CD4-positive, CD25-positive, alpha-beta regulatory T cell (primary cell): ENCODE measurements at places on chromosomes 2 and 18. TPM values are rescaled to one million over a fixed set of nuclear protein-coding genes. Genes with fewer than 3 reads are reported as not detected.

DNA sequence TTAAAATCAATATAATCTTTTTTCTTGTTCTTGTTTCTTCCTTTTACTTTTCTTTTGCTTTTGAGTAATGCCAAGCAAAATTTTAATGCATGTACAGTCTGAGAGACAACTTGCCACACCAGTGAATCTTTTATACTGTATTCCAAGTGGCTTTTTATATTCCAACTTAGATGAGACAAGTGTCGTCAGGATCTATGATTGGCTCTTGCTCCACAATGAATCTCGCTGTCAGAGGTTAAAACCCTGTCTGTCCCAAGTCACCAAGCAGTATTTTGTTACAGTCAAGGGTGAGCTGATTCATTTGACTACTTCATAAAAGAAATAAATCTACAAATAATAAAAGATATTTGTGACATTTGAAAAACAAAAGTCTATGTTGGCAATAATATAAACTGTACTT is at the start of gene MSTN:
Gene MSTN, minus strand, starts transcription at position 129 of the 400 bp plus-strand sequence. CDS start 133 bp downstream, outside the sequence.
- no peaks in the 10 kb centered on the region for H3K4me1 ChIP-seq
- no peaks in the 10 kb centered on the region for H3K36me3 ChIP-seq
- peaks cover 2% of the 10 kb centered on the region for H3K27me3 ChIP-seq
- no peak for DNase-seq
- no peak within 1 kb of the TSS for H3K27ac ChIP-seq

GRCh38 chr2:65438137-65438899 is 5.9 kb upstream of the SPRED2 start:
- no peak overlapping the region for H3K4me3 ChIP-seq
- H3K27ac ChIP-seq = no peak overlapping the region
- no peaks in the 10 kb centered on the region for H3K36me3 ChIP-seq
- no peak for DNase-seq
- H3K4me1 ChIP-seq = peaks cover 19% of the 10 kb centered on the region

GRCh38 chr2:174341293-174341994 is 6.7 kb downstream of the SP9 start:
- H3K4me3 ChIP-seq = no peak overlapping the region

GRCh38 chr18:45004546-45005080 is 323.9 kb downstream of the SETBP1 start:
- H3K27ac ChIP-seq = no peak overlapping the region
- H3K27me3 ChIP-seq = no peaks in the 10 kb centered on the region
- H3K4me1 ChIP-seq = no peaks in the 10 kb centered on the region
- no peak for DNase-seq
- H3K36me3 ChIP-seq = no peaks in the 10 kb centered on the region

COLEC12 gene
- total RNA-seq = not detected

DNA sequence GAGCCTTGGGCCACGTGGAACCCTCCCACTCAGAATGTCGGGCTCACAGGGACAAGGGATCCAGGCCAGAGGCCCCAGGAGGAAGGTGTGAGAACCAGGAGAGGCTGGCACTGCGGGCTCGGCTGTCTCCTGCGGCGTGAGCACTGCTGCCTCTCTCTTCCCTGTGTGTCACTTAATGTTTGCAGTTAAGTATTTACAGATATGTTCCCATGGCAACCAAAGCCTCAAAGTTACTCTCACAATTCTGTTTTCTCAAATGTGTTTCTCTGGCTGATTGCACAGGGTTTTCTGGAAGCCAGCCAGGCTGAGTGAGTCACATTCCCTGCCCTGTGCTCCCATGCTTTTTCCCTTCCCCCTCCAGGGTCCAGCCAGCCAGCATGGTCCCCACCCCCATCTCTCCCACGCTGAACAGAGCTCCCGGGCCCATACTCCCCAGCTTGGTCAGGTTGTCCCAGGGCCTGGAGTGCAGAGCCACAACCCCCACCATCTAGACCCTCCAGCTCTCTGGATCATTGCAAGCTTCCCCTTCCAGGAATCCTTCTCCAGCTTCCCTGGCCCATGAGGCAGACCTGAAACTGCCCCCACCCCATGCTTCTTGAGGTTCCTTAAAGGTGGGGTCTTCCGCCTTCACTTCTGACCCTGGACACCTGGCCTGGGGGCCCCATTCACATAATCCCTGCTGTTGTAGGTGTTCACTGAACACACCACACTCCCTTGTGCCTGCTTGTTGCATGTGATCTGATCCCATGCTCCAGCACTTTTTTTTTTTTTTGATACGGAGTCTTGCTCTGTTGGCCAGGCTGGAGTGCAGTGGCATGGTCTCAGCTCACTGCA is 265.9 kb downstream of the CELF4 start:
- H3K4me3 ChIP-seq = no peak overlapping the region
- H3K27ac ChIP-seq = no peak overlapping the region
- no peaks in the 10 kb centered on the region for H3K27me3 ChIP-seq
- no peaks in the 10 kb centered on the region for H3K4me1 ChIP-seq
- DNase-seq = no peak

ACTG2 gene
- 0.64 TPM for total RNA-seq
